ENCODE measurements at places on chromosomes 11 and 22.

GRCh38 chr11:134543645-134544044, 131.6 kb upstream of the B3GAT1 start:
- no peak for DNase-seq

DNA sequence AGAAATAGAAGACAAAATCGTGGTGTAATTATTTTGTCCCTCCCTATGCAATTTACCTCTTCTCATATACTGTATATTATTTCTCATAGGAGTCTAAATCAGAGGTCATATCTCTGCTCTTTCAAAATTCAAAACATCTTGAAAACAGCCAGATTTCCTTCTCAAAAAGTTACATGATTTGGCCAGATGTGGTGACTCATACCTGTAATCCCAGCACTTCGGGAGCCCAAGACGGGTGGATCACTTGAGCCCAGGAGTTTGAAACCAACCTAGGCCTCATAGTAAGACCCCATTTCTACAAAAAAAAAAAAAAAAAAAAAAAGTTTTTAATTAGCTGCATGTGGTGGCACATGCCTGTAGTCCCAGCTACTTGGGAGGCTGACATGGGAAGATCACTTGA, 29.0 kb upstream of the DNAJB7 start:
- DNase-seq, result no peak

GRCh38 chr11:128720522-128720985, 26.7 kb downstream of the FLI1 start:
- peak; percentile 35 for DNase-seq

GRCh38 chr11:112100462-112100861, 13.8 kb downstream of the SDHD start:
- DNase-seq, result no peak

GRCh38 chr11:130865091-130865773, 51.0 kb downstream of the SNX19 start:
- no peak for DNase-seq

DNA sequence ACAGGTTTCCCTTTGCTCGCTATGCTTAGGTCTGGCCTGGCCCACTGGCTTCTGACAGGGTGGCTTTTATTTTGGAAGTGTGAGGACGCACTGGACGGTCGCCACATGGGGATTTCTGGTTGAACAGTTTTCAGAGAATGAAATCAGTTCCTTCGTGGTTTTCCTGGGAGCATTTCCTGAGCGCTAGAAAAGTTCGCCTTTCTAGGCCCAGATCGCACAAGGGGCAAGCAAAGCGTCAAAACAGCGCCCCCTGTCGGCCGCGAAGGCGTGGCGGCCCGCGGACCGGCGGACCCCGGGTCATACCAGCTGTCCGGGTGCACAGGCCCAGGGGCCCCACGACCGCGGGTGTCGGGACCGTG, 12.7 kb upstream of the CYP2R1 start:
- DNase-seq, result peak; percentile 30

DNA sequence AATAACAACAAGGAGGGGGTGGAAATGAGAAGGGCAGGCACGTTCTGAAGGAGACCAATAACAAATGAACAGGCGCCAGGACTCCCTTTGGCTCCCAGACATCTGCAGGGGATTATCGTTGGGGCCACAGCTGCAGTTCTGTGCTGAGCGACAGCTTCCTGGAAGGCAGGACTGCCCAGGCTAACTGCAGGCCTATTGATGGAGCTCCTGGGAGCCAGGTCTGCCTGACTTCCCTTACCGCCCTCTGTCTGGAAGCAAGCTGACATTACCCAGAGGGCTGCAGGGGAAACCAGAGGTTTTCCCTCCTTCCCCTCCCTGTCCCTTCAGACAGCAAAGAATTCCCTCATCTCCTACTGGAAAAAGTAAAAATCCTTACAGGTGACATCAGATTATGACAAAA, 5.0 kb downstream of the DRD2 start:
- DNase-seq, result no peak

DNA sequence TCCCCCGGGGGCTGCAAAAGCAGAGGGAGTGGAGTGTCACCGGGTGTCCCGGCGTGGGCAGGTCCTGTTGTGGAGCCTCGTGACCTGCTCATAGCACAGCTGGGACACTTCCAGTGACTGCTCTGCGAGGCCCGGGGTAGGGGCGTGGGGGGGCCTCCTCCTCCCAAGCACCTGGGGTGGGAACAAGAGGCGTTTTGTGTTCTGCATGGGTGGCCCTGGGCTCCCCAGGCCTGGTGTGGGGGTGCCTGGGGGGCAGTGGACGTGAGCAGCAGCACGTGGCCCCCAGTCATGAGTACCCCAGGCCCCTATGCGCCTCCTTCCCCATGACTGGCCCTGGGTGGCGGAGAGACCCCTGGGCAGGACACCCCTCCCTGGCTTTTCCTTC, 104.7 kb downstream of the KCNQ1 start:
- DNase-seq, result no peak

- no peak for DNase-seq
Observed at GRCh38 chr22:22738959-22739585, 94.7 kb downstream of the GGTLC2 start.

- DNase-seq, result no peak
Observed at GRCh38 chr11:130486391-130486836, 38.0 kb downstream of the ADAMTS15 start.

DNA sequence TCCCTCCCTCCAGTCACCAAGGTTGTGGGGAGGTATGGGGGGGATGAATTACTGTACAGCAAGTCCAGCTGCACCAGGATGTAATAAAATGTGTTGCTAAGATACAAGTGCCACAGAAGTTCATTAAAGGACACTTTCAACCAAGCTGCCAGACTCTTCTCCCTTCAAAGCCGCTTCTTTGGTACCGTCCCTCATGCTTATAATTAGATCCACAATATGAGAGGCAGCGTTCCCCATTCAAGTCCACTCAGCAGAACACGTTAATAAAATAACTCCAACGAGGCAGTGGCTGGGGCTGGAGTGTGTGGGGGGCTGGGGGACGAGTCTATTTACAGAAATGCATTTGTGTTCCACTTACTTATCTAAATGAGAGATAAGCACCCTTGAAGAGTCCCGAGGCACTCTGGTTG, 14.7 kb downstream of the PHF21B start:
- DNase-seq, result no peak

DNA sequence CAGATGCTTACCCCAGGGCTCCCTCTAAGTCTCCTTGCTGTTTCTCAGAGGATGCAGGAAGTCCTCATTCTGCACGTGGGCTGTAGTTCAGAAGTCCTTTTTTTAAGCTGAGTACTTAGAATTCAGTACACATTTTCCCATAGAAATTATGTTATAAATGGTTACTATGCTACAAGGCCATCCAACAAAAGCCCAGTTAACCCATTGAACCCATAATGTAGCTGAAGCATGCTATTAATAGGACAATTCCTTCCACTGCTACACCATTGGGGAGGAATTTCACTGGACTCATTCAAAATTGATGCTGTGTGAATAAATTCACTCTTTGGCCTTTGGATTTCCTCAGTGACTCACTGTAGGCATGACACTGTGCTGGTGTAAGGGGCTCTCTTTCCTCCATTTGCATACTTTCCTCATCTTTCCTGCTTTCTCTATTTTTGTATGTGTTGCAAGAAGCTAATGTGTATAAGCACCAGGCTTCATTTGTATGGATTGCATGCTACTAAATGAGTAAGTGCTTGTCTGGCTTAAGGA, 148.0 kb downstream of the NTM start:
- no peak for DNase-seq

- no peak for DNase-seq
Observed at GRCh38 chr11:15700456-15700855, 585.7 kb downstream of the INSC start.

DNA sequence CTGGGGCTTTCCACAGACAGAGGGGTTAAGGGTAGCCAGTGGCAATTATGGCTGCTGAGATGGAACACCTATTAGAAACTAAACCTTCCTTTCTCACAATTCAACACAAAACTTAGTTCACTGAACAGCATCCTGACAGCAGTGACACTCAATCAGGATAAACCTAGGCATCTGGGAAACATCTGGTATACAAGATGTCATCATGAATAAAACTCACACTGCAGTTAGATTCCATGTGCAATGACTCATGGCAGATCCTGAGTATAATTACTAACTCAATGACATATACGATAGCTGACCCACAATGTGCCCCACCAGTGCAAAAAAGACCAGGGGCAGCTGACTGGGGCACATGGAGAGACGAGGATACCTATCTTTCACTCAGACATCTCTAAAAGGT, 17.7 kb downstream of the RBFOX2 start:
- no peak for DNase-seq

DNA sequence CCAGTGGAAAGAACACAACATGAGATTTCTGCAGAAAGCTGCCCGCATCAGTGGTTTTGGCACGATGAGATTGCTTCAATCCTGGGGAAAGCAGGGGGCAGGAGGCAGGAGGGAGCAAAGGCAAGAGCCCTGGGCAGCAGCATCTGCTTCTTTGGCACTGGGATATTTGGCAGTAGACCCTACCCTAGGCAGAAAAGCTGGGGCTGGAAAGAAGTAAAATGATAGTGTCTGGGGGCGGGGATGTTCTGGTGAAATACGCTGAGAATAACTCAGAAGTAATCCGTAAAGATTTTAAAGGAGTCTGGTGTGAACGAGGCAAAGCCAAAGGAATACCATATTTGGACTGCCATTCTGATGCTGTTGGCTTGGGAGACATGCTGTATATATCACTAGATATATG, 62.0 kb downstream of the FAM76B start:
- no peak for DNase-seq

GRCh38 chr22:17769013-17769715, 5.1 kb downstream of the BID start:
- no peak for DNase-seq

- no peak for DNase-seq
Observed at GRCh38 chr22:17726006-17726927, 48.0 kb downstream of the BID start.

All from substantia nigra (tissue), 51 donors.